ENCODE measurements at places on chromosomes 2 and 18.

- DNase-seq = no peak
Measured at GRCh38 chr2:236342507-236342906, 78.3 kb upstream of the ASB18 start.

- DNase-seq = no peak
Measured at GRCh38 chr2:65431421-65432226, 775 bp downstream of the SPRED2 start.

DNA sequence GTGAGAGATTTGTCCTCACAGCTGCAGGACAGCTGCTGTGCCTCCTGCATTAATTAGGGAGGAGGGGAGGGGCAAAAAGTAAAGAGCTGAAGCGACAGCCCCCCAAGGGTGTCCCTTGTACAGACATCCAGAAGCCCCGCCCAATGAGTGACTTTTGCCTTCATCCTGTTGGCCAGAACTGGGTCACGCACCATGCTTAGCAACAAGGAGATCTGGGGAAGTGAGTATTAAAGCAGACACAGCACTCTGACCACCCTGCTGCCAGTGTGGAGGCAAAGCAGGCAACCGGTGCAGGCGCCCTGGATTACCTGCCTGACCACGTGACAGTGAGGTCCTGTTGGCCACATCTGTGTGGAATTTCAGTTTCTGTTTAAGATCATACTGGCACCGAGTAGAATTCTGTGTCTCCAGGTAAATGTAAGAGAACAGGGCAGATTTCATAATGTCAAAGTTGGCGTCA is 21.5 kb upstream of the BIN1 start:
- no peak for DNase-seq

DNA sequence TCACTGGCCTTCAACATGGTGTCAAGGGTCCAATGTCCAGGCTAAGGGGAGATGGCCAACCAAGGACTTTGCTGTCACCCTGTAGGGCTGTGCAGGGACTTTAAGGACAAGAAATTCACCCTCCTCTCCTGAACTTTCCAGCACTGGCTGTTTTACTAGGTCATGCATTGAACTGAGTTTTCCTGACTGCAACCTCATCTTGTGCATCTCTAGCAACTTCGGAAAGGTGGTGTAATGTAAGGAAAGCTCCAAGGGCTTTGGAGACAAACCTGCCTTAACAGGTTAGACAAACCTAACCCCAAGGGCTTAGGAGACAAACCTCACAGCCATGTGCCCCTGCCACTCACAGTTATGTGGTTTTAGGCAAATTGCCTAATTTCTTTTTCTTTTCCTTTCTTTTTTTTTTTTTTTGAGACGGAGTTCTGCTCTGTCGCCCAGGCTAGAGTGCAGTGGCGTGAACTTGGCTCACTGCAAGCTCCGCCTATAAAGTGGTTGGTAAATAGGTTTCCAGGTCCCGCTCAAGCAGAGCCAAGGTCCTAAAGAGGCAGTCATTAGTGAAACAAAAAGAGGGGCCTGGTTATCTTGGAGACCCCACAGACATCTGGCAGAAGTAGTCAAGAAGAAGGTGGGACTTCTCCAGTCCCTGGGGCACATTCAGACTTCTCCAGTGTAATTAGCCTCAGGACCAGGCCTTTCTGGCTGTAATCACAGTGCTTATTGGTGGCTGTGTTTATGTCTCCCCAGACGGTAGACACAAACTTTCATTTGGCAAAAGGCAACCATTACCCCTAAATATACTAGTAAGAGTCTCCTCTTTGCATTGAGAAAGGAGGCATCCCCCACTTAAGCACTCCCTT is 37.6 kb upstream of the PMAIP1 start:
- no peak for DNase-seq

- DNase-seq = no peak
Measured at GRCh38 chr2:232927793-232928550, 57.9 kb downstream of the SNORC start.

- no peak for DNase-seq
Measured at GRCh38 chr18:10085416-10085815, 171.6 kb downstream of the VAPA start.

GRCh38 chr2:230942920-230943896 is 18.2 kb upstream of the GPR55 start:
- no peak for DNase-seq

- no peak for DNase-seq
Measured at GRCh38 chr2:24825883-24826772, 32.9 kb downstream of the CENPO start.

- DNase-seq = no peak
Measured at GRCh38 chr18:55240978-55241377, 281.7 kb upstream of the CCDC68 start.

DNA sequence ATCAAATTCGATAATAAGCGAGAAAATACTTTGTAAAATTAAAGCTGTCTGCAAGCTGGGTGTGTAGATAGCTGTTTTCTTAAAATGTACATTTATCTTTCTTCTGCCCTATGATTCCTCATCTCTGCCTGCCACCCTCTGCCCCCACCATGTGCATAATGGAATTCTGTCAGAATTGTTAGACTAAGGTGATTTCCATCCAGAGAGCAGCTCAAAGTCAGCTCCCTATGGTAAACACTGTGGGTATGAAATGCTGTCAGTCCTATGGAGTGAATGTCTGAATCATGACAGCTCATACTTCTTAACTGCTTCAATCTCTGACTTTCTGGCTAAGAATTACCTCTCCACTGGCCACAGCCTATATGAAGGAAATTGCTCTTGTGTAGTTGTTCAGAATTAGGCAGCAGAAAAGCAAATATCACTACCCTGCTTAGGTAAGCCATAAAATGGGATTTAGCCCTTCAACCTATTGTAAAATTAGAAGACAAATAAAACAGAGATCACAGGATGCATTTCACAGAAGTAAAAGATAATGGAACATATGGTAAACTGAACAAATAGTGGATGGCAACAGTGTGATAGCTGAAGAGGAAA is 137.7 kb downstream of the CD8B2 start:
- no peak for DNase-seq

DNA sequence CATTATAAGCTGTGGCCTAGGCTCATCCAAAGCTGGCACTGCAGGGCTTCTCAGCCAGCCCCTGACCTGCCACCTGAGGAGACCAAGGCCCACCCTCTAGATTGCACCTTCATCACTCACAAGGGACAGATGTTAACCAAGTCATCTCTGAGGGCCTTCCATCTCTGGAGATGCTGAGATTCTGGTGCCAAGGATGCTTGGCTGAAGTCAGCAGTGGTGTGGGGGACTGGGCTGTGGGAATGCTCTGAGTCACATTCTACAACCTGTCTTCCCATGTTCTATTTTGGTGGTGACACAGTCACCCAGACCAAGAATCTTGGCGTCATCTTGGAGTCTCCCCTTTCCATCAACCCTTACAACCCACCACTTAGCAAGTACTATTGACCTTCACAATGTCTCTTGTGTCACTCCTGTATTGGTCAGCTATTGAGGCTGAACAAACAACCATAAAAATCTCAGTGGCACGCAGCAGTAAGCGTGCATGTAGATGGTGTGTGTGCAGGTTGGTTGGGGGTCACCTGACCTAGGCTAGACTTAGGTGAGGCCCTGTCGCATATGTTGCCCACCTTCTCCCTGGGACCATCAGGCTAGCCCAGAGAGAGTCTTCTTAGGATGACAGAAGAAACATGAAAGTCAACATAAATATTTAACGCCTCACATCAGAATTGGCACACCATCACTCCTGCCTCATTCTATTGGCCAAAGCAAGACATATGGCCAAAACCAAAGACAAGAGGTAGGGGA is 135.0 kb downstream of the SMAD7 start:
- no peak for DNase-seq

- DNase-seq = no peak
Measured at GRCh38 chr18:44818668-44819403, 138.1 kb downstream of the SETBP1 start.

- no peak for DNase-seq
Measured at GRCh38 chr2:234111523-234111922, 61.0 kb downstream of the SPP2 start.

DNA sequence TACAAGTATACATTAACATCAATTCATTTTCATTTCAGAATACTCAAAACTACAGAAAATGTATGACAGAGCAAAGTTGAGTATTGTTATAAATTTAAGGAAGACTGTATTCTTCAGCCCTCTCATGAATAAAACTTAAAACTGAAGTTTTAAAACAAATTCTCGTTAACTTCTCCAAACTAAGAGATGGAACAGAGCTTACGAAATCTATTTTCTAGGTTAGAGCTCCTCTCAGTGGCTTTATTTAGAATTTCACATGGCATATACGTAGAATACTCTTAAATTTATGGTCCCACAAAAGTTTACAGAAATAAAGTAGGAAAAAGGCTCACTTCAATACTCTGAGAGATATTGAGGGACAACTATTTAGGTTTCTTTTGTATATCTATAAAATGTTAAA is 612.1 kb downstream of the KCNJ3 start:
- no peak for DNase-seq

GRCh38 chr2:38037325-38037724 is 38.6 kb downstream of the CYP1B1 start:
- no peak for DNase-seq

DNA sequence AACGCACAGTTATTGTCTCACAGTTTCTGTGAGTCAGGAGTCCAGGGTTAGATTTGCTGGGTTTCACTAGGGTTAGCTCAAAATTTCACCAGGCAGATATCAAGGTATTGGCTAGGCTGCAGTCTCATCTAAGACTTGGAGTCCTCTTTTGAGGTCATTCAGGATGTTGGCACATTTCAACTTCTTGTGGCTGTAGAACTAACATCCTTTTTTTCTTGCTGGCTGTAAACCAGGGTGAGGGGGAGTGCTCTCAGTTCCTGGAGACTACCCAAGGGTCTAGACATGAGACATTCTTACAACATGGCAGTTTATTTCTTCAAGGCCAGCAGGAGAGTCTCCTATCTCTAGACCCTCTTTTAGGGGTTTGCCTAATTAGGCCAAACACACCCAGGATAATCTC is 12.8 kb upstream of the CAVIN2 start:
- DNase-seq = no peak

- DNase-seq = no peak
Measured at GRCh38 chr2:1754046-1754445, 9.7 kb upstream of the PXDN start.

- no peak for DNase-seq
Measured at GRCh38 chr2:98869272-98869641, 66.8 kb downstream of the CRACDL start.

GRCh38 chr2:31475692-31476091 is 61.1 kb upstream of the XDH start:
- peak; percentile 56 for DNase-seq

DNA sequence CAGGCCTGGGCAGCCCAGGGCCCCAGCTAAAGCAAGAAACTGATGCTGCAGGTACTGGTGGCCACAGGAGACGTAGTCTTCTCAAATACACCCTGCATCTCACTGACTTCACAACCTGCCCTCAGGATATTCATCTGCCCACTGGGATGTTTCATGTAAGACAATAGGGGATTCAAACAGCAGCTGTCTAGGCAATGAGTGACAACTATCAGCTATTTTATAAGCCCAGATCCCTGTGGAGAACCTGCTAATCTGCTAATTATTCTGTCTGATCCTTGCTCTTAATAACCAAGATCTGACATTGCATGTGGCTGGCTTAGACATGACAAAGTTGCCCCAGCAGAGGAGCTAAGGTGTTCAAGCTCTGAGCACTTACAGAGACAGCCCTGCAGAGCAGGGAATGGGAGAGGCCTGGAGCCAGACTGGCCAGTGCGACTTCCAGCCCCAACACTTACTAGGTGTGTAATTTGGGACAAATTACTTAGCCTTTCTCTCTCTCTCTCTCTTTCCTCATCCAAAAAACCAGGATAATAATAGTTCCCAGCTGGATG is 28.6 kb downstream of the SIGLEC15 start:
- DNase-seq = no peak

DNA sequence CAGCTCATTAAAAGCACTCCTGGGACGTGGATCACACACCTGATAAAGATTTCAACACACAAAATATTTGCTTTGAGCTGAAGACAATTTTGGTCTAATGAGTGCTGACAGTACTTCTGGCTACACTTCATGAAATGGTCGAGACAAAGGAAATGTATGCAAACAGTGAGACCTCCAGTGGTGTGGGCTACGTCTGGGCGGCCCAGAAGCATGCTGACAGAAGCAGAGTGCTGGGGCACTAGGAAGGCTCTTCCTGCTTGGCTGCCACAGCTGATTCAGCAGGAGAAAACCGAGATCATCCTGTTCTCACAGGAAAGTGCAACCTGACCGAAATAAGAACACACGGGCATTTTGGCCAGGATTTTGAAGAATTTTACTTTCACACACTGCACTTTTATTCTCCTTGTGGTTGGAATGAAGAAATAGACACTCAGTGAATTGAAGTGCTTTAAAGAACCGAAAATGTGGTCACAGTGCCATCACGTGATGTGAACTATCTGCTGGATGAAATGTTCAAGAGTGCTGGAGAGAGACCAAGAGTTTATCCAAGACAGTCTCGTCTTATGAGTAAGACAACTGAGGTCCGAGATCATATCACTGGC is 149.5 kb downstream of the CCBE1 start:
- peak; percentile 83 for DNase-seq

DNA sequence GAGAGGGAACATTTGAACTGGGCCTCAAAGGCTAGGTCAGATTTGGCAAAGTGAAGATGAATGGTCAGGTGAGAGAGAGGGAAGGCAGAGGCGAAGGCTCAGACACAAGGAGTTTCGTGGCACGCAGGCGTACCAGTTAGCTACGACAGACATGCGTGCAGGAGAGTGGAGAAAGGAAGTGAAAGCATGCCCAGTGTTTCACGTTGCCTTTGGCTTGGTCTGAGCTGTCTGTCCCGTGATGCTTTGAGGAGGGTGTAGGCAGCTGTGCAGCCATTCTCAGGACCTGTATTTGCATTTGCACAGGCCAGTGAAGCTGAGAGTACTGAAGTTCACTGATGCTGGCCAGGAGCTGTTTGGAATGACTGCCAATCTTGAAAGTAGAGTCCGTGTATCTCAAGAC is 69.5 kb downstream of the HNRNPLL start:
- DNase-seq = no peak

GRCh38 chr2:11502740-11503292 is 31.0 kb upstream of the GREB1 start:
- DNase-seq = no peak

DNA sequence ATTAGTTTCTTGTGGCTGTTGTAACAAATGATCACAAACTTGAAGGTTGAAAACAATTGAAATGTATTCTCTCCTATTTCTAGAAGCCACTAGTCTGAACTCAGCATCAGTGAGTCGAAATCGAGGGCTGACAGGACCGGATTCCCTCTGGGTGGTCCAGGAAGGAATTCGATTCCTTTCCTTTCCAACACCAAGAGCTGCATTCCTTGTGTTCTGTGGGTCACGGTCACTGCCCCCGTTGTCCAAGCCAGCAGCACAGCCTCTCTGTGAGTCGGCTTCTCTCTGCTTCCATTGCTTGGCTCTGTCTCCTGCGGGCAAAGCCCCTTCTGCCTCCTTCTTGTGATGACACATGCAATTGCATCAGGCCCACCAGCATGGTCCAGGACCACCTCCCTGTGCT is 67.3 kb downstream of the SMIM21 start:
- DNase-seq = no peak

- no peak for DNase-seq
Measured at GRCh38 chr2:219186754-219187456, 8.8 kb downstream of the RETREG2 start.

DNA sequence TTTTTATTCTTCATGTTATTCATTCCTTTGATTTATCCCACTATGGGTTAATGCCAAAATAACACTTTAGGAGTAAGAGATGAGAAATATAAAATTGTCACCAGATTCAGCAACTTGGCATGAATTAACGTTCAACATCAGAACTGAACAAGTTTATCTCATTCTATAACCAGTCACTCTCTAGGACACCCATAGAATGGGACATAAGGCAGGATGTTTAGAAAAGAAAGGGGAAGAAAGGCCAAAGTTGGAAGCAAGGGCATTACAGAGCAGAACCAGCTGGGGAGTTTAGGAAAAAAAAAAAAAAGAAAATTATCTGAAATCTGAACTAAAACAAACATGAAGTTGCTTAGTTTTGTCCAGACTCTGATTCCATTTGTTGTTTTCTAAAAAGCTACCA is 211.0 kb downstream of the PMAIP1 start:
- DNase-seq = no peak

All from AG04449 (cell line).